ENCODE measurements at places on chromosomes 2 and 18.

GRCh38 chr2:57802243-57802642 lies 244.4 kb upstream of the VRK2 start:
- DNase-seq, result no peak

GRCh38 chr2:18930971-18931370 lies 341.6 kb upstream of the NT5C1B start:
- no peak for DNase-seq

DNA sequence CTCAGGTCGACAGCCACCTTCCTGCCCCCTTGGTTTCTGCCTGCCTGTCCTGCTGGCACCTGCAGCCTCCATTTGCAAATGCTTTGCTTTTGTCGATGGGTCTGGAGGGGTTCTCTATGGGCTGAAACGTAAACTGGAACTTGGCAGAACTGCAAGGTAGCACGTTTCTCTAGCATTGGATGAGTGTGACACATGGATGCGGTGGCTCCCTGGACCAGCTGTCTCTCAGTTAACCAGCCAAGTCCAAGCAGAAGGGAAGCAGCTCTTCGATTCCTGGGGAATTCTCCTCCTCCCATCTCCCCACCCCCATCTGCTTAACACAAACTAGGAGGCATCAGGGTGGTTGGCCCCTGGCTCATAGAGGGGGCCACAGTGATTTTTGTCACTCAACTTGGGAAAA lies 57.3 kb downstream of the ITGB1BP1 start:
- no peak for DNase-seq

GRCh38 chr2:39999864-40000263 lies 220.8 kb upstream of the THUMPD2 start:
- DNase-seq, result no peak

DNA sequence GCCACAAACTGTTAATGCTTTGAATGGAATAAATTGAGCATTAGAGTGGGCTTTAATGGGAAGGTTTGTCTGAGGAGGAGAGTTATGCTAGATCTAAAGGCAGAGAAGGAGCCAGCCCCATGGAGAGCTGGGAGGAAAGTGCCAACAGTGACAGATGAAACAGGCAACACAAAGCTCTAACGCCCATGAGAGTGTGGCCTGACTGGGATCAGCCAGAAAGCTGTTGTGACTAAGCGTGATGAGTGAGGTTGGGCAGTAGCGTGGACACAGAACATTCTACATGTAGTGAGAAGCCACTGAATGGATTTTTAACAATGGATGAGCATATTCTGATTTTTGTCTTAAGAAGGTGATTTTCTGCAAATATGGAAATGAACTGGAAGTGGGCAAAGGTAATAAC lies 185.3 kb upstream of the SIX2 start:
- no peak for DNase-seq

GRCh38 chr2:234764372-234764771 lies 187.4 kb upstream of the SH3BP4 start:
- DNase-seq, result no peak

- peak; percentile 75 for DNase-seq
Measured at GRCh38 chr2:10493634-10494281, 45.6 kb upstream of the ODC1 start.

- DNase-seq, result no peak
Measured at GRCh38 chr2:109402180-109402579, 211.6 kb downstream of the SEPTIN10 start.

DNA sequence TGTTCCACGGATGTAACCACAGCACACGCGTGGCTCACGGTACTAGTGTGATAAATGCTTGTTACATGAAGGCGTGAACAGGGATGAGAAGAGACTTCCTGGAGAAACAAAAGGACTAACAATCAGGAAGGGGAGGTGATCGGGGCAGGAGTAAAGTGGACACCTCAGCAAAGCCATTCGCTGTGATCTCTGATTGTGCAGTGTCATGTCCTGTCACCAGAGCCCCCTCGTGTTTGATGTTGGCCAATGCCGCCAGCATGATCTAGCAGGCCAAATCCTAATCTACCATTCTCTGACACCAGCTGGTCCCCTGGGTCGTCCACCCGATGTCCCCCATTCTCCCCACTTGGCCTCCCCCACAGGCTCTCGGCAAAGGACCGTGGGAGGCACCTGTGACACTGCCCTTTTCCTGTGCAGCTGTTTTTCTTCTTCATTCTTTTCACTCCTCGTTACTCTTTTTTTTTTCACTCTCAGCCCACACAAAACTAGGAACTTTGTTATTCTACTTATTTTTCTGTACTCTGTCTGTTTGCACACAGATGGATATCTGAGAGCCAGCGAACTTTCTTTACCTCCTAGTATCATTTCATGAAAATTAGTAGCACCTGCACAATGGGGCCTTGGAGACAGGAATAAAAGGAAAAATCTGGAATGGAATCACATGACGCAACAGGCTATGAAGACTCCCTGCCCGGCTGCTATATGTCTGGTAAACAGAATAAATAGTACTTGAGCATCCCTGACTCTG lies 146.8 kb downstream of the TGIF1 start:
- peak; percentile 82 for DNase-seq

DNA sequence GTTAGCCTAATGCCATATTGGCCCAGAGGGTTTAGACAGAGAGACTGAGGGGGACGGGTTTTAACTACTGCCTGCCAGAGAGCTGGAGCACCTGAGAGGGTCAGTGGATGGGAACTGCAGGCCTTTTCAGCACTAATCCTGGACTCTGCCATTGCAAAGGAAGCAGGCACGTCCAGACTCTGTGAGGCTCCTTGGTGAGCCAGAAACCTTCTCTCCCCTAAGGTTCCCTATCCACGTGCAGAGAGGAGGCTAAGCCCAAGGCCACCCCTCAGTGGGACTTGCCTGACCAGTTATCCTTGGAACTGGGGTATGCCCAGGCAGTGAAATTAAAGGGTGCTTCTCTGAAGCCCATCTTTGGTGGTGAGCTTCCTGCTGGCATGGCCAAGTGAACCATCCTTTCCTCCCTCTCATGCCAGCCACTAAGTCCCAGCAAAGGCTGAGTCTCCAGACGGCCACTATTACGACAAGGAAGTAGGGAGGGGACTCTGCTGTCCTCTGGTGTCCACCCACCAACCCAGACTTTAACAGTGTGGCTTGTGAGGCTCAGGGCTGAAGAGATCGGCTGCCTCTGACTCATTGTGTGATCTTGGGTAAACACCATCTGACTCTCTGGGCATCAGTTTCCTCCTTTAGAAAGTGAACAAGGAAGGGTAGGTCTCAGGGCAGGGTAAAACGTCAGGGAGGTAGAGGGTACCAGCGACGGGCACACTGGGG lies 3.9 kb upstream of the MLPH start:
- DNase-seq, result peak; percentile 67

DNA sequence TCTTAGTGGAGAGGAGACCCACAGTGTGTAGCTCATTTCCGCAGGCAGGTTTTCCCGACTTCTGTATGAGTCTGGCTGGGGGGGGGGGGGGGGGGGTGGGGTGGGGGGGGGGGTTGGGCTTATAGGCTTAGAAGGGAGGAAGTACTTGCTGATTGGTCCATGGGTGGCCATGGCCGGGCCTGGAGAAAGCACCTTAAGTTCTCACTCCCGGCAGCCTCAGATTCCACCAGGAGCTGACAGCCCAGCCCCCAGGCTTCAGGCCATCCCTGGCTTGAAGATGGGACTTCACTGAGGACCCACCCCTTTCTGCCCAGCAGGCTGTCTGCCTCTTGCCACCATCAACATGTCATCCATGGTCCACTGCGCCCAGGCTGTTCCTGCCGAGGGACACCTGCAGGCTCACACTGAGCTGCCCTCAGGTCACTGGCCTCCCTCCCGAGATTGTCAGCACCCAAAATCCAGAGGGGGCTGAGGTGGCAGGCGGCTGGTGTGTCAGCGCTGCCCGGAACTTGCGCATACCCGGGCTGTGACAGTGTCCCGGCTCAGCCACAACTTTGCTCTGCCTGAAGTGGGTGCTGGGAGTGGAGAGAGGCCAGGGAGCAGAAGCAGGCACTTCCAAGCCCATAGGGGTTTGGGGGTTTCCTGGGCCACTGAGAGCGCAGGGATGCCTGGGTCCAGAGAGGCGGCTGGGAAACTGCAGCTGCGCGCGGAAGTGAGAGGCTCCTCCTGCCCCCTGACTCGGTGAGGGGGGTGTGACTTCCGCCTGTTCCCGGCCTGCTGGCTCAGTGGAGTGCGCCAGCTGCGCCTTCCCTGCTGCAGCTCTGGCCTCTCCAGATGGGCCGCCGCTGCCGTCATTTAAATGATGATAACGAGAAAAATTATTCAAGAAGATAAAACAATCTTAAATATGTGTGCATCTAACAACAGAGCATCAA lies 256.1 kb downstream of the RPRM start:
- no peak for DNase-seq

DNA sequence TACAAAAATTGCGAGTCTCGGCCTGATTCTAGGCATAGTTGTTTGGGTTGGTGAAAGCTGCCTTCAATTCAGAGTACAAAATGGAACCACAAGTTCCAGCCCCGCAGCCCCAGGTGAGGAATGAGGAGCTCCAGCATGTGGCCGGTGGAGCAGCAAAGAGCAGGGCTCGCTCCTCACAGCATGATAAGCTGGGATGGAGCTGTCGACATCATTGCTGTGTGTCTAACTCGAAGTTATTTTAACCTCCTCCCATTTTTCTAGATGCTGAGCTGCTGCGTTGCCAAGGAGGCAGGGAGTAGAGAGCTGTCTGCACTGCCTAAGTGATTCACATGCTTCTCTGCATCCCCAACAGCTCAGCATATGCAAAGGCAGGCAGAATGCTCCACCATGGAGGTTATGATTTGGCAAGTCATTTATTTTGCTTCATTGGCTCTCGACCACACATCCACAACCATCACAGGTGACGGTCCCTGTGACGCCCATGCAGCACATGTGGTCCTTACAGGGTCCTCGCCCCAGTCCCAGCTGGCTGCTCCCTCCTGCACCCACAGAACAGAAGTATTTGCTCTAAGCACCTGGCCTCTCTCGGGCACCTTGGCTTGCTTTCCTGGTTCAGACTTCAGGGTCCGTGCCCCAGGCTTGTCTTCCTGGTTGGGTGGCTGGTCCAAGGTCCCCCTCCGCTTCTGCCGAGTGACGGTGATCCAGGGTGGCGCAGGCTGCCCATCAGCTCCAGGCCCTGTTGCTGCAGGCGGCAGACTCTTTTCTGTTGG lies 66.0 kb upstream of the MGAT4A start:
- no peak for DNase-seq

DNA sequence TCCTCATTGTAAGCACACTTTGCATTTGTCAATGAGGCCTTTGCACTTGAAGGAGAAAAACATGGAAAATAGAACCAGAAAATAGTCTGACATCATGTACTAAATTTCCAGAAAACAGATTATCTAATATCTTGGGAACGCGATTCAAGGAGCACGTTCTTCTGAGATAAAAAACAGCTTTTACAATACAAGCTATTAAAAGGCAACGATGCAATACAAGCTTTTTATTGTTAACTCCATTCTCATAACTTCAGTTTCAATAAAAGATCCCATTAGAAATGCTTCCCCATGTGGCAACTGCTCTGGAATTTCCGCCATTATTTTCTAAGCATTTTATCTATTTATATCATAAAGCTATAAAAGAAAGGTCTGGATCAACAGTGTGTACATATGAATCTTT lies 40.3 kb downstream of the NRXN1 start:
- no peak for DNase-seq

DNA sequence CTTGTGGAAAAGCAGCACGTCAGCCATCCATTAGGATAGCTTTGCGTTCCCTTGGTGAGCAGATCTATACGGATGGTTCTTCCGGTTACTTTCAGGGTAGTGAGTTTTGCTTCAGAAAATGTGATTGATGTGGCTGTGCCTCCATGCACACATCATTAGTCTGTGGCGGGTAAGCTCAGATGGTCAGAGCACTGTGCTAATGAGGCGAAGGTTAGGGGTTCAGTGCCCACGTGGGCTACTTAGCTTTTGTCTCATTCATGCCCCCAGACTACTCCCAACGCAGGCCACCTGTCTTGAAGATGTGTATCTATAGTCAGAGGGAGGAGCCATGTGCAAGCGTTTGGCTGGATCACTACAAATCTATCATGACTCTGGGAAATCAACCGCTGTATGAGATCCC lies 322.8 kb upstream of the POU3F3 start:
- no peak for DNase-seq

- no peak for DNase-seq
Measured at GRCh38 chr2:85547089-85547858, 8.3 kb downstream of the MAT2A start.

- DNase-seq, result peak; percentile 78
Measured at GRCh38 chr18:44682871-44683221, 2.2 kb downstream of the SETBP1 start.

DNA sequence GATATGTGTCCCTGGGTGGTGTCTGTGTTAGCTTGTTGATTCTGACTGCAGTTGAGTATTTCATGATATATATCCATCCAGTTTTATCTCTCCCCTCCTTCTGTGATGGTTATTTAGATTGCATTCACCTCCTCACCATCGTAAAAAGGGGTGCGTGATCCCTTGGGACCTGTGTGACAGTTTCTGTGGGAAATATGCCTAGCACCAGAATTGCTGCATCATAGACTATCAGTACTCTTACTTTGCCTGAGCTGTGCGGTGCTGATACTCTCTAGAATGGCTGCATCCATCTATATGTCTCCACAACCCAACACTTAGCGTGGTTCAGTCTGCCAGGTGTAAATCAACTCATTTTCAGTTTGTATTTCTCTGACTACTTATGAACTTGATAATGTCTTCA lies 34.3 kb downstream of the PKP4 start:
- no peak for DNase-seq

- no peak for DNase-seq
Measured at GRCh38 chr18:35466815-35467623, 30.7 kb downstream of the INO80C start.

DNA sequence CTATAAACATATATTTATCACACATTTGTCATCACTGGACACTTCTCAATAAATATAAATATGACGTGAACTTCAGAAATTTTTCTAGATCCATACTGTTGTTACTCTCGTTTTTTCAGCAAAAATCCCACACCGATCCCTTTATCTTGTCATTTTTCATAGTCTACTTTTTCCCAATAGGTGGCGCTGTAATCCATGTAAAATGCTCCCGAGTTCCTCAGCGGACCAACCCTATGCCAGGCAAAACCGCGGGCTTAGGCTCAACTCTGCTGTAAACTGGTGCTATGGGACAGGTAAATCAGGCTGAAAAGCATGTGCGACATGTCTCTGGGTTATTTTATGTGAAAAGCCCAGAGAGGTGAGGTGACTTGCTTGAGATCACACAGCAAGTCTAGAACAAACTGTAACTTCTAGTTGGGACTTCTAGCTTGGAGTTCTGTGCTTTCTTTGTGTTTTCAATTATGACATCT lies 104.0 kb downstream of the COBLL1 start:
- DNase-seq, result peak; percentile 58

- no peak for DNase-seq
Measured at GRCh38 chr2:239231231-239232194, 169.3 kb downstream of the HDAC4 start.

DNA sequence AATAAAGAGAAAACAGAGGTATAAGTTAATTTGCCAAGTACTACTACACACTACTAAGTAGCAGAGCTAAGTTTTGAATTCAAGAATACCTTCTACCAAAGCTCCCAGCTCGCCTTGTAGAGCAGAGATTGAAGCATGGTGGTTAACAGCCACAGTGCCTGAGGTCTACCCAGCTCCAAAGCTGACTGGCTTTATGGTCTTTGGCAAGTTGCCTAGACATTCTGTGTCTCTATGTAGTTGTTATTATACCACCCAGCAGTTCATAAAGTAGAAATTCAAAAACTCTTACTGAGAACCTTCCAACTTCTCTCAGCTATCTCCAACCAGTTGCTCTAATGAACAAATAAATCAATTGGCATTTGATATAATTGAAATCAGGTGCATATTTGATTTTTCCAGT lies 87.8 kb downstream of the PDE11A start:
- DNase-seq, result peak; percentile 54

Measured in NCI-H2029 (cell line).